Stimulated activated CD4-positive, alpha-beta T cell treated with anti-CD3 and anti-CD28 coated beads, Interleukin-15, amount 100 ng/mL, for 48 hours (primary cell): ENCODE measurements at places on chromosomes 6 and 20.
A peak's percentile ranks its signal among the peaks of the same experiment; 100 is the strongest.

GRCh38 chr6:144217264-144217663 lies 66.9 kb downstream of the STX11 start:
- DNase-seq: no peak

GRCh38 chr6:87494761-87495422 lies 22.1 kb downstream of the SLC35A1 start:
- DNase-seq: no peak

DNA sequence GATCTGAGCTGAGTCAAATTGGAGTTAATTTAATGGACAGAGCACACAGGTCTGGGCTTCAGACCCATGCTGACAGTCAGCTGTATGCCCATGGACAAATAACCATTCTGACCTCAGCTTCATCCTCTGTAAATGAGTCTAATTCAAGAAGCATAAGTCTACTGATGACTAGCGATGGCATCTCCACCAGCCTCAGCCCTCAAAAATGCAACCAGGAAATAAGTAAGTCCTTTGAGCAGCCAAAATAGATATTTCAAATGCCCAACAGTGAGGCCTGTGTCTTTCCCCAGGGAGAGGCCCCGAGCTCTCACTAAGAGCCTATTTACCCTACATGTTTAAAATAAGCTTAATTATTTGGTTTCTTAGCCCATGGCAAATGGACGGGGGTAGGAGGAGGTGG lies 114.2 kb upstream of the MTHFD1L start:
- no peak for DNase-seq

DNA sequence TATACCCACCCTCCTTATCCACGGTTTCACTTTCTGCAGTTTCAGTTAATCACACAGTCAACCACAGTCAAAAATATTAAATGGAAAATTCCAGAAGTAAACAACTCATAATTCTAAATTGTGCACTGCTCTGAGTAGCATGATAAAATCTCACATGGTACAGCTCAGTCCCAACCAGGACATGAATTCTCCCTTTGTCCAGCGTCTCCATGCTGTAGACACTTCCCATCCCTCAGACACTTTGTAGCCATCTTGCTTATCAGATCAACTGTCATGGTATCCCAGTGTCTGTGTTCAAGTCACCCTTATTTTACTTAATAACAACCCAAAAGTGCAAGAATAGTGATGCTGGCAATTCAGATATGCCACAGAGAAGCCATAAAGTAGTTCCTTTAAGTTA lies 94.7 kb downstream of the PDE10A start:
- DNase-seq: no peak

DNA sequence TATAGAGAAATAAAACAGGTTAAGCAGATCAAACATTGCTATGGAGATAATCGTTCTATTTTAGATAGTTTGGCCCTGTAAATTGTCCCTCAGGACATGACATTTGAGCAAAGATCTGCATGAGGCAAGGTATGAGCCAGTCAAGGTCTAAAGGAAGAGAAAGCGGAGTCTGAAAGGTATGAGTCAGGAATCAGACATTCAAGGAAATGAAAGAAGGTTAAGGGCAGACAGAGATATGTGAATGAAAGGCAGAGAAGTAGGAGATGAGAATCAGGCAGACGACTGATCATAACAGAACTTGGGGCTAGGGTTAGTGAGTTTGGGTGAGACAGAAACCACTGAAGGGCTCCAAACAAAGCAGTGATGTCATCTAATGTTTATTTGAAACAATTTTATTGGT lies 775.8 kb downstream of the MAFB start:
- DNase-seq: no peak

DNA sequence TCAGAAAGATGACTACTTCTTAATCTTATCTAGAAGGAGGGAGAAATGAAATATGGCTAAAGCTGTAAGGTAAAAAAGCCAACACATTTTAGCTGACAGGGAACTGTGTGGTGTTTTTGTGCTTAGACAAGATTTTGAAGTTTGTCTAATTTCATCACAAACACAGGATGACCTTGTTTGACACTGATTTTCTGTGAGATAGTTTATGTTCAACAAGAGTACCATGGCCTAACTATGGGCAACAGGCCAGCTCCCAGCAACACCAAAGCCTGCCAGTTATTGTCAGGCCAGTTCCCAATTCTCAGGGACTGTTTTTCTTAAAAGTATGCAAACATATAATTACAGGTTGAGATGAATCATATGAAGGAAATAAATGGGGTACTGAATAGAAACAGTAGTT lies 5.5 kb upstream of the ABCF1 start:
- DNase-seq: no peak

DNA sequence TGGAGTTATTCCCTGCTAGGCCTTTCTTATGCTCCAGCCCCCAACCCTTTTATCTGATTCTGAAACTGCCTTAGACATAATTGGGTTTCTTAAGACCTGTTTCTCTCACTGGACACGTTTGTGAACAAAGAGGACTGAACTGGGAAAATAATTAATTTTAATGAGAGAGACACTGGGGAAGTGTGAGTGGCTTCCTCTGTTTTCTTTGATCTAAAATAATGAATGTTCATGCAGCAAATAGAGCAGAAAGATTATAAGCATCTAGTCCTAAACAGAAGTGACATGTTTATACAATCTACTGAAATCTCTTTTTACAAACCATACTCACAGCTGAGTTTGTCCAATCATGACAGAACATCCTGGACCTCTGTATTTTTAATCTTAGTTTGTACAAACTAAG lies 157.6 kb downstream of the SH3BGRL2 start:
- no peak for DNase-seq

- no peak for DNase-seq
These were observed 1.9 kb downstream of the GINM1 start for GRCh38 chr6:149567945-149568585.

DNA sequence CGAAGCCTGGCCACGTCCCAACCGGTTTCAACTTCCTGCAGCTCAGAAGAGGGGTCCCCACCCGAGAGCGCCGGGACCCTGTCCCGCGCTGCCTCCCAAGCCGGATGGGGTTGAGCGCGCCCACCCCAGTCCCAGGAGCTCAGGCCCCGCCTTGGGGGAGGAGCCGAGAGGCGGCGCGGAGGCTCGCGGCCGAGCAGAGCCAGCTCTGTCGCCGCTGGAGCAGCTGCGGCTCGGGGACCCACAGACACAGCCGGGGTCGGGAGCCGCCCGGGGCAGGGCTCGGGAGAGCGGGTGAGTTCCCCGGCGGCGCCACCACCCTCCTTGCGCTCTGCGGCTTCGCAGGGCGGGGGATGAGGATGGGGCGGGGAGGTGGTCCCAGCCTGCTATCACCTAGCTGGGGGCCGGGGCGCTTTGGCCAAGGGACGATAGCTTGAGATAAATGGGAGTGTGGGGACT lies at the start of gene PPP1R16B:
Gene PPP1R16B, plus strand, starts transcription at position 196 of the 456 bp plus-strand sequence. CDS start 30,229 bp downstream, outside the sequence.
- DNase-seq: peak; percentile 73

DNA sequence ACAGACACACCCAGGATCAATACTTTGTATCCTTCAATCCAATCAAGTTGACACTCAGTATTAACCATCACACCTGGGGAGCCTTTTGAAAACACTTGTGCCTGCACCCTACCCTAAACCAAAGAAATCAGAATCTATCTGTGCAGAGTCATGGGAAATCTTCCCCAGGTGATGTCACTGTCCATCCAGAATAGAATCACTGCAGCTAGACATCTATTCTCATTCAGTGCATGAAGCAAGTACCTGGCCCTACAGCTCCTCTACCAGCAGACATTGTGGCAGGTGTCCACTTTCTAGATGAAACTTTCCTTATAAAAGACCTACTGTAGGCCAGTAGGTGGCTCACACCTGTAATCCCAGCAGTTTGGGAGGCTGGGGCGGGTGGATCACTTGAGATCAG lies 262.4 kb upstream of the MARCKS start:
- DNase-seq: no peak

GRCh38 chr20:3340443-3340842 lies 67.0 kb downstream of the DNAAF9 start:
- no peak for DNase-seq

GRCh38 chr6:28263922-28264321 lies 3.0 kb upstream of the ZSCAN26 start:
- no peak for DNase-seq

DNA sequence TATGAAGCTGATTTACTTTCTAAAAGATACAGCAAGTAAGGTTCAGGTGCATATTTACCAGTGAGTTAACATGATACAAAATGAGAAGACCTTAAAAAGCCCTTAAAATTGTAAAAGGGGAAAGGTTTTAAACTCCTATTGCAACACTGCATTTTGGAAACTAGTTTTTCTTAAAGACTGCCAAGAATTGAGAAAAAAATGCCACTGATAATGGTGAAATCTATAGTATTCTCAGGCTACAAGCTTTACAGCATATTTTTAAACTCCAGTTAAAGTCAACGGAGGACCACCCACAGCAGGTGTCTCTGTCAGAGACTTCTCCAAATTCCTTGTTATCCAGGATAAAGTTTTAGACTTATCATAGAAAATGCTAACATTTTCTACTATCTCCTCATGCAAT lies 53.6 kb downstream of the ELOVL5 start:
- DNase-seq: no peak
